SJSA1 (cell line): ENCODE measurements at places on chromosomes 5 and 9. TPM values are rescaled to one million over a fixed set of nuclear protein-coding genes. Genes with fewer than 3 reads are reported as not detected.

DNA sequence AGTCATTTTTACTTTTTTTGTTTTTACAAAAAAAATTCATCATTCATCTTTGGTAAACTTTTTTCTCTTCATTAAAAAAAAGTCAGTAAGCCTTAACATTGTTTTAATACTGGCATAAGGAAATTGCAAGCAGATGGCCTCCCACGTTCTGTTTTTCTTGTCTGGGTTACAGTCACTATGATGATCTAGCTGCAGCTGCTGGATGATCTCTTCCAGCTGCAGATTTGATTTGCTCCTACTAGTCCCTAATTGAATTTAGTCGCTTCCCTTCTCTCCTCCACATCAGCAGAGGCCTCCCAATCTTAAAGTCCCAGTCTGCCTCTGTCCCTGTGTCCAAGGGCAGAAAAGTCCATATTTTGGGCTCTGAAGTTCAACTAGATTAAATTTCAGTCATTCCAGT is 106.8 kb upstream of the PTGER4 start:
- DNase-seq, result no peak

- DNase-seq, result peak; percentile 56
These were observed 44.9 kb downstream of the MACROH2A1 start for GRCh38 chr5:135353952-135354721.

GRCh38 chr9:128893354-128893753 is 11.4 kb downstream of the LRRC8A start:
- DNase-seq, result no peak

DNA sequence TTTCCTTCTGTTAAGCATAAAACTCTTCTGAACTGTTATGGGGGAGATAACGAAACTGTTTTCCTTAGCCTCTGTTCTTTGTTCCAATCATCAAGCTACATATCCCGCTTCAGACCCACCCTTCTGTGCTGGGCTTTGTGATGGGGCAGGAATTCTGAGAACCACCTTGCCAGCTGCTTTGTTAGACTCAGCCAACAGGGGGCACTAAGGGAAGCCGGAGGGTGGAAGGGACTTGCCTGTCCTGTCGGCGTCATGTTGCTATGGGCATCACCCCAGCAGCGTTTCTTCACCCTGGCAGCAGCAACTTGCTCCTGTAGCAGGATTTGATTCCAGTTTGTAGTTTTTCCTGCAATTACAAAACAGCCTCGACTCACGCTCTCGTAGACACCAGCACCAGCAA is 169.1 kb downstream of the CAAP1 start:
- peak; percentile 37 for DNase-seq

- no peak for DNase-seq
These were observed 362.7 kb upstream of the PTGER4 start for GRCh38 chr5:40317023-40317422.

WDR31 gene
- 0.24 and 2.0 TPM in 2 replicates for total RNA-seq

GRCh38 chr9:134928436-134929192 is 10.9 kb upstream of the FCN1 start:
- DNase-seq, result no peak

- no peak for DNase-seq
These were observed 123.5 kb downstream of the TRIO start for GRCh38 chr5:14266686-14267085.

FBXW5 gene
- total RNA-seq, result 89.0 and 93.8 TPM in 2 replicates
